CD4-positive, alpha-beta T cell treated with Interleukin-4 for 1 hour (primary cell): ENCODE measurements at places on chromosomes 2 and 18.

DNA sequence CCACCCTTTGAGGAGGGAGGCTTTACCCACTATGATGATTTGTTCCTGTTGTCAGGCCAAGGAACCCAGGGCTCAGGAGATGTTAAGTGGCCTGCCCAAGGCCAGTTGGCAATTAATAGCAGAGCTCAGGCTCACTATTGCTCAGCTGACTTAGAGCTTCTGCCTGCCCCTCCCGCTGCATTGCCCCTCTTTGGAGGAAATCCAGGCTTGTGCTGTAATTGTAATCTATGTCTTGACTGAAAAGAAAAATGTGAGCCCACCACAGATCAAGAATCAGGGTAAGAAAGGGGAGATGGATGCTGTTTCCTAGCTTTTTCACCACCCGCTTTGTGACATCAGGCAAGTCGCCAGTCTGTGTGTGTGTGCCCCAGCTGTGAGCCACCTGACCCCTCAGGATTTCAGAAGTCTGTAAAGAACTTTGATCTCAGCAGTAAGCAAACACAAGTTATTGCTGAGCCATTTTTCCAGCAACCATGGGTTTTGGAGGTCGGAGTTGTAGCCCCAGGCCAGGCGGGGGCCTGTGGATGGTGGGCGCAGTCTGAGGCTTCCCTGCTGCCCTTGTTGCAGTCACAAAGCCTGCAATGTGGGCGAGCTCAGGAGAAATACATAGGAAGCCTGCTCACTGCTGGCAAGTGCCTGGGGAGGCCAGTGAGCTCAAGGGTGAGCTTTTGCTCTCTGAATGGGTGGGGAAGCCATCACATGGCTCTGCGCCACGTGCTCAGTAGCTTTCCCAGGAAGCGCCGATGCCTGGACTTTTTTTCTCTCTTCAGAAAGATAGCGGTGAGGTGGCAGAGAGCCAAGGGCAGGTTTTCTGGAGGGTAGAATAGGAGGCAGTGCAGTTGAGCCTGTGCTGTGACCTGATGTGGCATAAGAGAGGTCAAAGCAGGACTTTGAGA is 6.1 kb downstream of the CABLES1 start:
- no peak for DNase-seq

DNA sequence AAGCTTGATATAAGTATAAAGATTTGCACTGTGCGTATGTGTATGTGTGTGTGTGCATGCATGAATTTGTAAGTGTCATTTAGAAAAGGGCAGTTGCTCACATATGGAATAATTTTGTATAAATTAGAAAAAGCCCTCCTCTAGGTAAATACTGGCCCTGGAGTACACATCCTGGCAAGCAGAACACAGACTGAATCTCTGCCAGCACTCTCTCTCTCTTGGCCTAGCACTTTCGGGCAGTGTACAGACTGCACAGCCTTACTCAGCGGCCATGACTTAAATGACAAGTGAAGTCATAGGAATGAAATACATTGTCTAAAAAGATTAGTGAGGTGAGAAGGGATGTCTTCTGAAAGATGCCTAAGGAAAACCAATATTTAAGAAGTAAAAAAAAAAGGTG is 214.1 kb downstream of the RDH14 start:
- DNase-seq, result no peak

DNA sequence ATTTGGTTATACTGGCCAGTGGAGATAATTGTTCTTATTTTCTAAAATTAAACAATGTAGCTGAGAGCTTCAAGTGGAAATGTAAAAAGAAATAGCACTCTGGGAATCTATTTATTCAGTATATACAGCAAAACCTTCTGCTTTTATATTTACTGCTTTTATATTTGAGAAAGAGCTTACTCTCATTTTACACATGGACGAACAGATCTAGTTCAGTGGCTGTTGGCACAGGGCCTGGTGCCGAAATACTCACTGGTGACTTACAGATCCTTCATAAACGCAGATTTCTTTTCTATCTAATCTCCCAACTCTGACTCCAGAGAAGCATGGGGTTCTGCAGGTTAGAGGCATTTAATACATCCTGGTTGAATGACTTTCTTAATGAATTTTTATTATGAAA is 266.2 kb downstream of the ASXL3 start:
- DNase-seq, result no peak

DNA sequence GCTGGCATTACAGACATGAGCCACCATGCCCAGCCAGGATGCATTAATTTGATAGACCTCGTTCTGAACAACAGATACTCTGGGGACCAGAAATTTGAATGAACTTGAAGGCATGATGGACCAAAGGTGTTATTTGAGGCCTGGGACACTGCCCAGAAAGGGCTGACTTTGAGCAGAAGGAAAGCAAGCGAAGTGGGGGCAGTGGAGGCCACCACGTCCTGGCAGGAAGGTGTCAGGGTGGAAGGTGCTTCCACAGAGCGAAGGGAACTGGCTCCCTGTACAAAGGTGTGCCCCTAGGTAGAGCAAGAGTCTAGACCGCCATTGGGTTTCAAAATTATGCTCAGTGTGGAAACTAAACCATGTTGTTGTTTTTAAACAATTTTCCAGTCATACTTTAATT is 23.9 kb downstream of the ZNF236 start:
- DNase-seq, result no peak
